Stimulated activated naive CD8-positive, alpha-beta T cell treated with anti-CD3 and anti-CD28 coated beads, Interleukin-15, amount 100 ng/mL, for 72 hours (primary cell): ENCODE measurements at places on chromosomes 7 and 10.

DNA sequence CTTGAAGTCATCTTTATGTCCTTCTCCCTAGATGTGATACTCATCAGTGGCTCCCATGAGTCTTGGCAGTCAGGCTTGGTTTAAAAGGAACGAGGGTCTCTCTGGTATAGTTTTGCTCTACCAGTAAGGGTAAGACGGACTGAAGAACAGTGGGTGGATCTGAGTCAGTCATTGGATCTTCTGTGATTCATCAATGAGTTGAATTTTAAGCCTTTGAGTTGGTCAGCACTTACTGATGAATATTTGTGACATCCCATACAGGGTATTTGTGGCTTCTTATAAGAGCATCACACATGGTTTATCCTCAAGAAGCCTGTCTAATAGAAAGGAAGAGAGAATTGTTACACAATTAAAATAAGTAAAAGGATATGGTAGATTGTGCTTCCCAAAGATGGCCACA lies 87.3 kb upstream of the NAMPT start:
- no peak for DNase-seq

GRCh38 chr10:92923416-92923815 lies 75.1 kb downstream of the EXOC6 start:
- no peak for DNase-seq

GRCh38 chr7:12397671-12398070 lies 6.0 kb downstream of the VWDE start:
- DNase-seq, result no peak

DNA sequence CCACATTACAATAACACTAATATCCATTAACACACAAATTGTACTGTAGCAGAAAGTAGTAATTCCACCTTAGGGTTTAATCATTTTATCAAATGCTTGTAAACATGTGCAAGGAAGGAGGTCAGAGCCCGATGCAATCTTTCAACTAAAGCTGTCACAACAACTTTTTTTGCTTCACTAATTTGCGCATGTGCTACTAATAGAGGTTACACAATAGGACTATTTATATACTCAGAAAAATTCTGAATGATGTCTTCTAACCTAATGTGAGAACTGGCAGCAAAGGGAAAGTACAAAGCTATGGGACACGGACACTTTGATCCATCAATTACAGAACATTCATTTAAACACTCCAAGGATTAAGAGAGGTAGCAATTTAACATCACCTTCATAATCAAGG lies 244.4 kb downstream of the CHCHD3 start:
- no peak for DNase-seq

DNA sequence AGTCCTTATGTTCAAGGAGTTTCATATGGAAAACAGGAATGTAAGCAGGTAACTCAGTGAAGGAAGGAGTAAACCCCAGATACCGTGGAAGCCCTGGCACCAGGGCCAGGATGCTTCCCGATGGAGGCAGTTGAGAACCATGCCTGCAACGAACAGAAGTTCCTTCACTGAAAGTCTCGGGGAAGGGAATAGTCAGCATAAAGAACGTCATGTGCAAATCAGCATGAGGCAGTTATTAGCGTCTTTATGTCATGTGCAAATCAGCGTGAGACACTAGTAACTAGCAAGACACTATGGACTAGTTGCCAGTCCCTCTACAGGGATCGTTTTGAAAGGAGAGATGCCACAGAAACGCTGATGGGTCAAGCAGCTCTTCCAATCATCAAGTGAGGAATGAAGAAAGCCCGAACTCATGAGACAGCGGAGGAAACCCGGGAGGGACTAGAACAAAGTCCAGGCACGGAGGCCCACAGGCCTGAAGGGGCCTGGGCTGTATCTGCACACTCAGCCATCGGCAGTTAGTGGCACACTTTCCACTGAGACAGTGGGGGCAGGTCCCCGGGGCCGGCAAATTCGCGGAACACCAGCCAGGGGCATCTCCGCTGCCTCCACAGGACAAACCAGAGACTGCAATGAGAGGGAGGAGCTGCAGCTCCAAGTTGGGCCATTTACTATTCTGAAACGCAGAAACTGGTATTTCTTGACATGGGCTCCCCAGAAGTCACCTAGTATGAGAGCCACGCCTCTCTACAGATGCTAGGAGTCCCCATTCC lies 109.6 kb downstream of the SFMBT2 start:
- DNase-seq, result no peak
